ENCODE measurements at places on chromosomes 1 and 21.

DNA sequence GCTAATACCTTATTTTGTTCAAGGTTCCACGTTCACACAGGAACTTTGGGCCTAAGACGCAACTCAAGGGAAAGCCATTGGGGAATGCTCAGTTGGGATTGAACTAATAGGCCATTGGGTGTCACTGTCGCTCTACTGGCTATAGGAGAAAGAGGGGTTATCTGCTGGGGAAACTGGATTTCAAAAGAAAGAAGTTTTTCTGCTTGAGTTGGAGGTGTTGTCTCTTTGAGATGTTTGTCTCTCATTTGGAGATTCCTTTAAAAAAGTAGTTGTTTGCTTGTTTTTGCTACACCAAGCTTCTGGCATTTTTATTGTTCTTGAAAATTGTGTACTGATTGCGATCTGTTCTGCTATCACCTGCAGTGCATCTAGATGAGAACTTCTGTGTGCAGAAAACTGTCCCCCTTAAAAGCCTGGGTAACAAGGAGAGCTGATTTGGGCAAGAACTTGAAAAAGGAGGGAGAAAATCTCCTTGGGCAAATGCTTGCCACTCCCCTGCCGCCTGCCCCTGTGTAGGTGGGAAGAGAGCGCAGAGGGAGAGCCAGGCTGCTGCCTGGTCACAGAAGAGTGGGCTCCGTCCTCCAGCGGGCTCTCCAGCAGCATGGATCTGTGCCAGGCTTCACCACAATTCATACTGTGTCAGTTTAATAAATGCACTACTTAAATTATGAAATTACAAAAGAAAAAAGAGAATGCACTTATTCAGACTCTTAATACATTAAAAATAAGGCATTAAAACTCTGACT is 39.9 kb downstream of the PEX14 start:
- DNase-seq, result peak; percentile 63
- no peak overlapping the region for H3K4me3 ChIP-seq
- H3K4me1 ChIP-seq, result peaks cover 28% of the 10 kb centered on the region
- H3K36me3 ChIP-seq, result no peaks in the 10 kb centered on the region
- no peaks in the 10 kb centered on the region for H3K27me3 ChIP-seq
- H3K27ac ChIP-seq, result no peak overlapping the region

DNA sequence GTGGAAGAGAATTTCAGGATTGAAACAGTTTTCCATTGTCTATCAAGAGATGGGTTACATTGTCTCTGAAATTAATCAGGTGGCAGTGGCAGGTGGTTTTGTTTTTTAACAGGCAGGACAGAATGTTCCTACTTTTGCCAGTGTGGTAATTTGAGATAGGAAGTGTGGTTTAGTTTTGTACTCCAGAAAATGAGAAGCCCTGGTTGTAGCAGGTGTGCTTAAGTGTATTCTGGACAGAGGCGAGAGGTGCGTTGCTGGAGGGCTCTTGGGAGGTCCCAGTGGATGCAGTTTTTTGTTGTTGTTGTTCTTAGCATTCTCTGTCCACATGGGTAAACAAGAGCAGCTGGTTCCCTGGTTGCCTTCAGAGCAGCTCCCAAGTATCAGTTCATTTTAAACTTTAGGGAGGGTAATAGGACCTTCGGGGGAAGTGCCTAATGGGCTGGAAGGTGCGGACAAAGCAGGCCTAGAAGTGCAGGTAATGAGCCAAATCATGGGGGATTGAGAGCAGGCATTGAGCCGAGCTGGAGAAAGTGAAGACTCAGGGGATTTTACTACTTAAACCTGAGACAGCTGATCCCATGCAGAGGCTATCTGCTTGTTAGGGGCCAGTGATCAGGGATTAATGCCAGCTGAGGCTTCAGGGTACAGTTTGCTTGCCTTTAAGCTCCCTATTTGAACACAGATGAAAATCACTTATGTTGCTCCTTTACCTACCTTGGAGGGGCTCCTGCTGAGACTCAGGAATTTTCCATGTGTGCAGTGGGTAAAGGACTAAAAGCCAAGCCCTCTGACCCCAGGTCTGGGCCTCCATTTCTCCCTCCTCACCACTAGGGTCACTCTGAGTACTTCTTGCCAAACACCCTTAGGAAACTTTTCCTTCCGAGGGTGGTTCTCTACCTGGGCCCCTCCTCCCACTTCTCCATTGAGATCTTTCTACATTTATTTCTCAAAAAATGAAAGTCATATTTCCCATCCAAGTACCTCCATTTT is 6.1 kb downstream of the PFKFB2 start:
- H3K36me3 ChIP-seq, result no peaks in the 10 kb centered on the region
- H3K4me3 ChIP-seq, result no peak overlapping the region
- H3K27me3 ChIP-seq, result no peaks in the 10 kb centered on the region
- no peak for DNase-seq
- no peaks in the 10 kb centered on the region for H3K4me1 ChIP-seq

DNA sequence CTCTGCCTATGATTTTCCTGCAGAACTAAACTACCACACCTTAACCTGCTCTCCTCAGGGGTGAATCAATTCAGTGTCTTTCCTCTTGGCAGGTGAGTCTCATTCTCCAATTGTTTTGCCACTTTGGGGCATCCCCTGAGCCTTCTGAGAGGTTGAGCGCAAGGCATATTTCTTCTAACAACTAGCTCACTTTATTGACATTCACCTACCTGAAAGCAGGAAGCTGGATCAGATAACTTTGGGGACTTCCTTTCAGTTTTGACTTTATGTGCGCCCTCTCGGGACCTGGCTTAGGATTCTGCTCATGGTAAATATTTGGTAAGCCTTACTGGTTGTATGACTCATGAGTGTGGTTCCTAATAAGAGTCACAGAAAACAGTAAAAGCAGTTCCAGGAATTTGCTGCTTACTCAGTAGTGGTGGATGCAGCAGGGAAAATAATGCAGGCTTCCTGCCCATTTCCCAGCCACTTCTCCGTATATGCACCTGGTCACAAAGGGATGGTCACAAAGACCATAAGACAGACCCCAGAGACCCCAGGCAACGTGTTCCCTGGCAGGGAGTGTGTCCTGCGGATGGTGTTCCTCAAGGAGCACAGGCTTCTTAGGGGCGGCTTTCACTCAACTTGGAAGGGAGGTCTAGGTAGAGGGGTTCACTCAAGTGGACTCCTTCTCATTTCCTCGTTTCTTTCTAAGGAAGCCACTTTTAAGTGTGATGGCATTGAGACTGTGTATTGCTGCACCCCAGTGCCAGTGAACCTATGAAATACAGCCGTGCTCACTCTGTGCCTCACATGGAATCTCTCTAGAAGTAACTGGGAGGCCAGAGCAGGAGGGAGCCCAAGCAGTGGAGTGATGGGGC is 22.0 kb upstream of the BATF3 start:
- no peaks in the 10 kb centered on the region for H3K36me3 ChIP-seq
- H3K27me3 ChIP-seq, result no peaks in the 10 kb centered on the region
- peak; percentile 92 for DNase-seq
- peaks cover 7% of the 10 kb centered on the region for H3K4me1 ChIP-seq
- H3K4me3 ChIP-seq, result peak overlapping the region; percentile 49

- no peaks in the 10 kb centered on the region for H3K4me1 ChIP-seq
- DNase-seq, result no peak
- H3K36me3 ChIP-seq, result no peaks in the 10 kb centered on the region
- H3K27me3 ChIP-seq, result peaks cover 62% of the 10 kb centered on the region
- no peak overlapping the region for H3K27ac ChIP-seq
- H3K4me3 ChIP-seq, result no peak overlapping the region
Measured at GRCh38 chr1:110138956-110139355, 11.3 kb upstream of the SLC6A17 start.

- H3K4me1 ChIP-seq, result peaks cover 87% of the 10 kb centered on the region
- H3K27me3 ChIP-seq, result no peaks in the 10 kb centered on the region
- H3K4me3 ChIP-seq, result peak overlapping the region; percentile 73
- peak overlapping the region; percentile 99 for H3K27ac ChIP-seq
- H3K36me3 ChIP-seq, result no peaks in the 10 kb centered on the region
- DNase-seq, result peak; percentile 94
Measured at GRCh38 chr1:158019171-158019868, 25.9 kb downstream of the KIRREL1 start.

GRCh38 chr1:181089017-181089675 is 646 bp downstream of the IER5 start:
- peaks cover 32% of the 10 kb centered on the region for H3K36me3 ChIP-seq
- peak overlapping the region; percentile 100 for H3K4me3 ChIP-seq
- no peaks in the 10 kb centered on the region for H3K27me3 ChIP-seq
- H3K4me1 ChIP-seq, result peaks cover 40% of the 10 kb centered on the region
- peak overlapping the region; percentile 76 for H3K27ac ChIP-seq
- DNase-seq, result peak; percentile 64

DNA sequence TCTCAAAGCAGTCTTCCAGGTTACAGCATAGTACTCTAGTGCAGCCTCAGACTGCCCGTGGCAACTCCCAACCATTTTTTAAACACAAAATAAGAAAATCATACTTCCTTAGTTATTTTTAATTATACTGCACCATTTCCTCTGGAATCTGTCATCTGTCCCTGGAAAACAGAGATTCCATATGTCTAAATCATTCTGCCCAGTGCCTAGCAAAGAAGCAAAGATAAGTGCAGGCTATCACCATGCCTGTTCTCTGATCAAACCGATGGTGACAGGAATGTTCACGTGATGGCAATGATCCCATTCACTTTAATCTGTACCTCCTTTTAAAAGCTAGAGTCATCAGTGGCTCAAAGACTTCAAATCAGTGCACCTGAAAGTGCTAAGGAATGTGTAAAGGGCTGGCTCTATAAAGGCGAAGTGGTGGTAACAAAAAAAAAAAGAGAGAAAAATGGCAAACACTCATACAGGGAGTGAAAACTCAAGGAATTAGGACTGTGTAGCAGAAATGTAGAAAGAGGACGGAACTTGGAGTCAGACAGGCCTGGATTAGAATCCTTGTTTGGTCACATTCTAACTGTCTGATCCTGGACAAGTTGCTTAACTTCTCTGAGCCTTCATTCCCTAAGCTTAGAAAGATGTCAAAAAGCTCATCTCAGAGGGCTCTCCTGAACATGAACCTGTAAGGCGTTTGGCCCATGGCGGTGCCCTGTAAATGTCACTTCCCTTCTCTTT is 9.9 kb upstream of the CCN1 start:
- H3K36me3 ChIP-seq, result peaks cover 21% of the 10 kb centered on the region
- 0 out of 2 replicates have a peak overlapping the region, but pooled peaks have one; percentile 8 for H3K4me3 ChIP-seq
- H3K4me1 ChIP-seq, result peaks cover 91% of the 10 kb centered on the region
- DNase-seq, result no peak
- H3K27ac ChIP-seq, result peak overlapping the region; percentile 70

- DNase-seq, result no peak
- no peak overlapping the region for H3K27ac ChIP-seq
- H3K4me3 ChIP-seq, result no peak overlapping the region
- H3K4me1 ChIP-seq, result no peaks in the 10 kb centered on the region
- peaks cover 18% of the 10 kb centered on the region for H3K36me3 ChIP-seq
Measured at GRCh38 chr1:41015281-41015896, 6.1 kb downstream of the SLFNL1 start.

DNA sequence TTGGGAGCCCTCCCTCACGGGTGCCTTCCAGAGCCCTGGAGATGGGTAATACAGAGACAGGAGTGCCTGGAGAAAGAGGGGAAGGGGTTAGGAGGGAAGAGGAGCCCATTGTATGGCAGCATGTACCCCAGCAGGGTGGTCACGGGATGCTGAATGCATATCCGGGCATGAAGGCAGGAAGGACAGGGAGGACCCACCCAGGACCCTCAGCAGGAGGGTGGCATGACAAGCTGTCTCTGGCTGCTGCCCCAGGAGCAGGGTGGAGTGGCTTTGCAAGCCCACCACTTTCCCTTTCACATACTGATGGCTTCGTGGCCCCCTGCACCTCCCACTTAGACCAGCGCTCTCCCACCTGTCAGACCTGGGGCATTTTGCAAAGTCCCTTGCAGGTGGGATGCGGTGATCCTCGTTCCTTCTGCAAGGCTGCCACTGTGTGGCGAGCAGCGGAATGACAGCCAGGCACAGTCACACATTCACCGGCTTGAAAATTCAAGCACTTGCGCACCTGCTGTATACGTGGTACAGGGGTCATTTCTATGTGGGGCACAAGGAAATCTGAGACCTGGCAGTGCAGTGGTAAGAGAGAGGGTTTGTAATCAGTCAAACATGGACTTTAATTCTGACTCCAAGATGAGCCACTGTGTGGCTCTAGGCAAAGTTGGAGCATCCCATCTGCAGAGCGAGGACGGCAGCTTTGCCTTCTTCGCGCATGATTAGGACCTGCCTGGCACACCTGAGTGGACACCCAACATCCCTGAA is 53.2 kb upstream of the TMEM51 start:
- H3K36me3 ChIP-seq, result no peaks in the 10 kb centered on the region
- 0 out of 2 replicates have a peak, but pooled peaks cover 6% of the 10 kb centered on the region for H3K27me3 ChIP-seq
- peak; percentile 60 for DNase-seq

- no peak overlapping the region for H3K4me3 ChIP-seq
- H3K36me3 ChIP-seq, result no peaks in the 10 kb centered on the region
- no peaks in the 10 kb centered on the region for H3K27me3 ChIP-seq
- no peaks in the 10 kb centered on the region for H3K4me1 ChIP-seq
- no peak overlapping the region for H3K27ac ChIP-seq
- DNase-seq, result peak; percentile 17
Measured at GRCh38 chr1:47031059-47031458, 7.6 kb downstream of the CYP4X1 start.

- H3K27me3 ChIP-seq, result no peaks in the 10 kb centered on the region
- H3K27ac ChIP-seq, result no peak overlapping the region
- no peaks in the 10 kb centered on the region for H3K36me3 ChIP-seq
- DNase-seq, result no peak
- H3K4me1 ChIP-seq, result no peaks in the 10 kb centered on the region
Measured at GRCh38 chr1:1537626-1538250, 2.7 kb downstream of the TMEM240 start.

DNA sequence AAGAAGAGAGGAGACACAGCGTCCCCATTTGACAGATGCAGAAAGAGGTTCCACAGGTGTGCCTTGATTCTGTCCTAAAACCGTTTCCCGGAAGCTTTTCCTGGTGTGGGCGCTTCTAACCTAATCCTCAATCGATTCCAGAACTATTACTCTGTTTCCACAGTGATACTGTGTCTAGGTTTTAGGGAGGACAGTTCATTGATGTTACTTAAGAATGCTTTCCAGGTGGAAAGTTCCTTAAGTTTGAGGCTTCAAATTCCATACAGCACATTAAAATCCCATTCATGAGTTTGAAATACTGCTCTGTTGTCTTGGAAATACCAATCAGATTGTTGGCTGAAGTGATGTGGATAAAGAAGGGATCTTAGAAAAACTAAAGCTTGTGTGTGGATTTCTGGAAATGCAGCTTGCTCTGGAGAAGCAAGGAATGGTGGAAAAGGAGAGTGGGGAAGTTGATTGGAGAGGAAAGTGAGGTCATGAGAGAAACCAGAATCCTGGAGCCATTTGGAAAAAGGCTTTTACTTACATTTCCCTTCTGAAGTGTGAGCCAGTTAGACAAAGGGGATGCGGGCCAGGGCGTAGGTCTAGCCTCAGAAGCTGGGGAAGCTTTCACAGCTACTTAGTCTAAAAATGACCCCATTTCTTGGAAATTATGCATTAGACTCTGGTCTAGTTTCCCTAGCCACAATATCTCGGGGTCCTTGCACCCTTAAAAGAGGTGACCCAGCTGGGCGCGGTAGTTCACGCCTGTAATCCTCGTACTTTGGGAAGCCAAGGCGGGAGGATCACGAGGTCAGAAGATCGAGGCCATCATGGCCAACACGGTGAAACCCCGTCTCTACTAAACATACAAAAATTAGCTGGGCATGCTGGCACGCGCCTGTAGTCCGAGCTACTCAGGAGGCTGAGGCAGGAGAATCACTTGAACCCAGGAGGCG is 6.7 kb downstream of the ELF3 start:
- H3K4me1 ChIP-seq, result no peaks in the 10 kb centered on the region
- no peak for DNase-seq
- no peak overlapping the region for H3K27ac ChIP-seq
- no peak overlapping the region for H3K4me3 ChIP-seq
- no peaks in the 10 kb centered on the region for H3K36me3 ChIP-seq
